ENCODE measurements at places on chromosomes 12 and 14.

- no peak for DNase-seq
Observed at GRCh38 chr12:49825360-49825970, 2.7 kb downstream of the NCKAP5L start.

DNA sequence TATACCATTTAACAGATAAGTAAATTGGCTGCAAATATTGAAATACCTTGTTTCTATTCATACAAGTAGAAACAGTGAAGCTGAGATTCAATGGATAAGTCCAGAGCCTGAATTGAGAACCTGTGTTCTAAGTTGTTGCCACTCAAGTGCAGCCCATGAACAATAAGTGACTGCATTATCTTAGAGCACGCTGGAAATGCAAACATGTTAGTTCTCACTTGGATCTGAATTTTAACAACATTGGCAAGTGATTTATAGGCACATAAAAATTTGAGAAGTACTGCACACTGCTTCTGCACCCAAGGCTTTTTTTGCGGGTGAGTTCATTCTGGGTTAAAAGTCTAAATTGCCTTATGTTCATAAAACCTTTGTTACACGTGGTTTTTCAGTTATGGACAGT is 484.3 kb downstream of the NAV3 start:
- no peak for DNase-seq

DNA sequence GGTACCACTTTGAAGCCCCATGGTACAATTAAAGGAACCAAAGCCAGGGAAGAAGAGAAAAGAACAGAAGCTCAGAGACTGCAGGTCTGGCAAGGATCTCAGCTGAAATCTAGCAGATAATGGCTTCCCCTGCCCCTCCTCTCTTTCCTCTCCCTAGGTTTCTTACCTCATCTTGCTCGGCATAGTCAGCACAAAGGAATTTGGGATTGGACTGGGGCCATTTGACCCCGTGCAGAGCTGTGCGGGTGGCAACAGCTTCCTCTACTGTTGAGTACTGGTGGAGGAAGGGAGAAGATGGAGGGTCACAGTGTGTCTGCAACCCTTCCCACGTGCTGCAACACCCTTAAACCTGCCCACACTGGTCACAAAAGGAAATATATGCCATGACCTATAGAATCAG is 4.7 kb upstream of the CDH24 start:
- no peak for DNase-seq

DNA sequence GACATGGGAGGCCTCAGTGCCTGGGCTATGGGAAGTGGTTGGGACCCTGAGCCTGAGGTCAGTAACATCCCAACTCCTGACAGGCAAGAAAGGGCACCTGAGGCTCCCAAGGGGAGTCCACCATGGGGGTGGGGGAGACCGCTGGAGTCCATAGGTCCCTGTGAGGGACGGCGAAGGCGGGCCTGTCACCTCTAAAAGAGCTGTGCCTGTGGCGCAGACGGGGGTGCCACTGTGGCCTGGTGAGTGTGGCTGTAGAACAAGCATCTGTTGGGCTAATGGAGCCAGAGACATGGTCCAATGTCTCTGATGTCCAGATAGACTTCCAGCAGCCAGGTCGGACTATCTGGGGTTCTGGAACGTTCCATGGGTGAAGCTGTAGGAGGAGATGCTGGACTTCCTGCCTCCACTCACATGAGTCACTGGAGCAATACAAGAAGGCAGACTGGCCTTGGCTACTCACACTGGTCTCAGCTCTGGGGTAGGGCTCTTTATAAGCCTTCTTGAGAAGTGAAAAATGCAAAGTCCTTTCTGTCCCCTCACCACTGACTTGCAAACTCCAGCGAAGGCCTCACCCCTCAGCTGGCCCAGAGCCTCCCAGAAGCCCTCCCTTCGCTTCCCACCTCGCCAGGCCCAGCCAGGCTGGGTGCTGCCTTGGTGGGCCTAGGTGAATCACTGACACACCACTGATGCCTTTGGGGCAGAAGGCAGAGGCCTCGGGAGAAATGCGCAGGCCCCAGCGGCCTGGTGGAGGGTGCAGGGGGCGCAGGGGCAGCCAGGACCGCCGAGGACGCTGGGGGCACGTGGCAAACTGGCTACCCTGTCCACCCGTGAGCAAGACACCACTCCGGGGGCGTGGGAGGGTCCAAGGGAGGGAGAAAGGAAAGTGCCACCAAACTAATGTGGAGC is 1.1 kb upstream of the TRAF3 start:
- no peak for DNase-seq

- DNase-seq = no peak
Observed at GRCh38 chr14:95699412-95699811, 13.2 kb downstream of the TCL1B start.

- DNase-seq = no peak
Observed at GRCh38 chr12:113056381-113056630, 224 bp upstream of the DTX1 start.

- no peak for DNase-seq
Observed at GRCh38 chr12:1350055-1350933, 244.1 kb downstream of the FBXL14 start.

DNA sequence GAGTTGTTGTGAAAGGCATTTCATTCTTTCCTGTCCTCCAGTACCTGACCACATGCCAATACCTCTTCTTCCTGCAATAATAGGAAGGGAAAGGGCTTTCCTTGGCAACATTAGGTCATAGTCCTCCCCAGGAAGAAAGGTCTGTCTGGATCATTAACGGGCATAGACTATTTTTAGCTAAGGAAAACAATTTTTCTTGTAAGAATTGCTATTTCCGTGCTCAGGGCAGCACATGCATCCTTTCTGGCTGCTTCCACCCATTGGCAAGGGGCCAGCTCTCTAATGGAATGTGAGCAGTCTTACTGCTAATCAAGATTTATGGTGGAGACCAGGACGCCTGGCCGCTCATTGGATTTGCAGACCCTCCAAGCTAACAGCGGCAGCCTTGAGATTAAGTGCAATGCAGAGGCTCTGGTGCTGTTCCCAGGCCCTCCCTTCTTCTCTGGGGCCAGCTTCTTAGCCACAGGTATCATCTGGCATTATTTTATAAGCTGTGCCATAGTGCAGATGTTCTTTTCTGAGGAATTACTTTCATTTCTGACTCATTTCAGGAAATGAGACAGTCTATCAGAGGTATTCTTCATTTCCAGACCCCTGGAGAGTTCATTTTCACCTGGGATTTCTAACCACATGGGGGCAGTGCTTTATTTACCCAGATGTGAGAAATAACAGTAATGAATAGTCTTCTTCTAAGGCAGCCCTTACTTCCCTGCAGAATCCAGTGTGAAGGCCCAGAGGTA is 52.9 kb downstream of the ANO6 start:
- no peak for DNase-seq

DNA sequence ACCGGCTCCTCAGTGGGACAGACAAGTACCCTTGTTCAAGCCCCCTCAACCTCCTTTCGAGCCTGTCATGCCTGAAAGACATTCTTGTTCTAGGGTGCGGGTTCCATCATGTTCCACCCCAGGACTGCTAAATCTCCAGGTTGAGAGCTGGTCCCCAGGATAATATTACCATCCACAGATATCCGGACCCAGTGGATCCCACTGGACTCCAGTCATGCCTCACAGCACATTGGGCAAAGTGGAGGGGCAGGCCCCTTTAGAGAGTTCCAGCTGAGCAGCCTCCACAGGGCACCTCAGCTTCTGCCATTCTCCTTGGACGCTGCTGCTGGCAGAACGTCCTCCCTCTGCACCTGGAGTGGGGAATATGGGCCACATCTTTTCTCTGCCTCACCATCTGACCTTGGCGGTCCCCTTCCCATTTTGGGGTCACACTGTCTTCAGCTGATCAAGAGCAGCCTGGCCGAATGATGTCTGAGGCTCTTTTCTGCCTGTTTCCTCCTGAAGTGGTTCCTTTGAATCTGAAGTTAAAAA is 137.4 kb downstream of the BCL11B start:
- no peak for DNase-seq

- DNase-seq = no peak
Observed at GRCh38 chr12:14784471-14784870, 18.8 kb downstream of the WBP11 start.

- DNase-seq = no peak
Observed at GRCh38 chr12:91982946-91983345, 162.7 kb downstream of the BTG1 start.

DNA sequence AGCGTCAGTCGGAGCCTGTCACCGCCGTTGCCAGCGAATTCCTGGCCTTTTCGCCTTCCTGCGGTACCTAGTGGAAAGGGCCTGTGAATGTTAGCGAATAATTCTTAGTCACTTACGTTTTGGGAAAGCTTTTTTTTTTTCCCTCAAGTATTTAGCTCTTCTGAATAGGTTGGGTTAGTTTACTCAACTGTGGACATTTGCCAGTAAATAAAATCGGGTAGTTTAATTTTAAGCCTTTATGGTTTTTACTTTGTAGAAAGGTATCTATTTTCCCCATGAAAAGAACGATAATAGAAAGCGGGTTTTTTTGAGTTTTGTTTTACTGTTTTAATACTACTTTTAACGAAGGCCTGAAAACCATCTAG is 1.7 kb downstream of the YY1 start:
- DNase-seq = no peak

DNA sequence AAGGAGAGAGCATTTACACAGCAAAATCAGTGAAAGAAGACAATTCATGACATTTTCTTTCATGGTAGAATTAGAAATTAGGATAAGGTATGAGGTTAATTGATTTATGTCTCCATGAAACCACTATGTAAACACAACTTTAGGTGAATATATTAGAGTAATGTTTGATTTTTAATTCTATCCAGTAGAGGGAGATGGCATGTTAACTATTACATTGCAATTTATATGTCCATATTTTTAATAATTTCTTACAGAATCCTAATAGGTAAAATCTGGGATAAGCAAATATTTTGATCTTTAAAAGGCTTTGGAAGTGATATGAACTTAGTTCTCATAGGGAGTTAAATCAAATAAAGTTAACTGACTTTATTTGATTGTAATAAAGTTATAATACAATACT is 373.4 kb upstream of the PDE3A start:
- no peak for DNase-seq

DNA sequence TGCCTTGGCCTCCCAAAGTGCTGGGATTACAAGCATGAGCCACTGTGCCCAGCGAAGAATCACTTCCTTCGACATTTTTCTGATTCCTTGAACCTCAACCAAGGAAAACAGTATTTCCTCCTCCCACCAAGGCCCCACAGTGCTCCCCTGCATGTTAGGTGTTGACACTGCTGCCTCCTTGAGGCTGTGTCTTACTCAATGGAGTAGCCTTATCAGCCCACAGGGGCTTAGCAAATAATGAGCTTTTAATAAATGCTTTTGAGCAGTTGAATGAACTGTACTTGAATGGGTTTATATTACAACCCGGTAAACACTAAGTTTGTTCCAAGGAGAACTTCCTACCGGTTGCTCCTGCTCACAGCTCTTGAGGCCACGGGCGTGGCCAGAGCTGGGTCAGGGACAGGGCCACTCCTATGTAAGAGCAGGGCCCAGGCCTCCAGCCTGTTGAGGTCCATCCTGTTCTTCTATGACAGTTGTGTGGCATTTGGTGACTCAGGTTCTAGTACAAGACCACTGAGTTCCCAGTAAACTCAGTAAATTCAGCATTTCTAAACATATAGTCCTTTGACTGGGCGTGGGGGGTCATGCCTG is 36.8 kb upstream of the TUBA1A start:
- no peak for DNase-seq

- no peak for DNase-seq
Observed at GRCh38 chr12:17030338-17030737, 424.4 kb upstream of the LMO3 start.
